ENCODE measurements at places on chromosomes 2 and 18.

DNA sequence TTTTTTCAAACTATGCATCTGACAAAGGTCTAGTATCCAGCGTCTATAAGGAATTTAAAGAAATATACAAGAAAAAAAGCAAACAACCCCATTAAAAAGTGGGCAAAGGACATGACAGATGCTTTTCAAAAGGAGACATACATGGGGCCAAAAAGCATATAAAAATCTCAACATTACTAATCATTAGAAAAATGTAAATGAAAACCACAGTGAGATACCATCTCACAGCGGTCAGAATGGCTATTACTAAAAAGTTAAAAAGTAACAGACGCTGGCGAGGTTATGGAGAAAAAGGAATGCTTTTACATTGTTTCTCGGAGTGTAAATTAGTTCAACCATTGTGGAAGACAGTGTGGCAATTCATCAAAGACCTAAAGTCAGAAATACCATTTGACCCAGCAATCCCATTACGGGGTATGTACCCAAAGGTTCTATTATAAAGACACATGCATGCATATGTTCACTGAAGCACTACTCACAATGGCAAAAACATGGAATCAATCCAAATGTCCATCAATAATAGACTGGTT is 643.1 kb upstream of the LRRTM1 start:
- DNase-seq, result no peak

- no peak for DNase-seq
Observed at GRCh38 chr2:20929721-20930120, 106.8 kb upstream of the LDAH start.

DNA sequence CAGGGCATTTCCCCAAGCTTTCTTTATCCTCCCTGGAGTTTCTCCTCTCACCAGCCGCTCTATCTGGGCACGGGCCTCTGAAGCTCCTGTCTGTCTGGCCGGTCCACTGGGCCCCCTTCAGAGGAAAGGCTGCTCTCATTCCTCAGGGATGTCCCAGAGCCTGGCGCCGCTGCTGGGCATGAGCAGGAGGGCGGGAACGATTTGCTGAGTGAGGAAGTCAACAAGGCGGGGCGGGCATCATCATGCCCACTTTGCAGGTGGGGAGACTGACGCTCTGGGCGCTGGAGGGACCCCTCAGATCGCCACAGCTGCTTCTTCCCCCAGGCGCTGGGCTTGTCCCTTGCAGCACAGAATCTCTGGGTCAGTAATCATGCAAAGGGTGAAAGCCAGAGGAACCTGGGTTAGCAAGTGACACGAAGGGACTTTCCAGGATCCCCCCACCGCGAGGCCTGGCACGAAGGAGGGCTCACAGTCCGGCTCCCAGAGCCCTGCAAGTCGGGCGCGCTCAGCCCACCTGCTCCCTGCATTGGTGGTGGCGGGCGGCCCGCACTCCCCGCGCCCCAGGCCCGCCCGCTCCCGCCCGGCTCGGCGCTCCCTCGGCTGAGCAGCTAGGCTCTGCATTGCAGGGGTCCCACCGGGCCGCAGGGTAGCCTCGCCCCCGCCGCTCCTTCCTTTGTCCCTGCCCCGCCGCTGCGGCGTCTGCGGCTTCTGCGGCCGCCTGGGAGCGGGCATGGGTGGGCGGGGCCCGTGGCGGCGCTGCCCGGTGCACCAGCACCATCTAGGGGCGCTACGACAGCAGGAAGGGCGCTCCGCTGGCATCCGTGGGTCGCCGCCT is 157.8 kb downstream of the CYRIA start:
- peak; percentile 5 for DNase-seq

GRCh38 chr2:131827481-131828163 is 299.9 kb downstream of the CCDC74A start:
- no peak for DNase-seq

GRCh38 chr2:139067874-139068273 is 287.7 kb upstream of the NXPH2 start:
- no peak for DNase-seq

GRCh38 chr2:172307800-172308199 is 119.6 kb upstream of the ITGA6 start:
- DNase-seq, result no peak

DNA sequence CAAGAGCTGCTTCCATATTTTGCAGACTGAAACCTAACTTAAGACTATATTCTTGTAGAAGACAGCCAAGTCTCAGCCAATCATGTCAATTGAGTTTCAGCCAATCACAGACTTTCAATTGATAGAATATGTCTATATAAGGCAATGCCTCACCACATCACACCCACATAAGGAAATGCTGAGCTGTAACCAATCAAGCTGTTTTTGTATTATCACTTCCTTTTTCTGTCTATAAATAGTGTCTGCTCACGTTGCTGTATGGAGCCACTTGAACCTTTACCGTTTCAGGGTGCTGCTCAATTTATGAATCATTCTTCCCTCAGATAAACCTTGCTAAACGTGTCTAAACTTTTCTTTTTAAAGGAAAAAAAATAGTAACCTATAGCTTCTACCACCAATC is 1554.4 kb upstream of the LRRTM1 start:
- no peak for DNase-seq

DNA sequence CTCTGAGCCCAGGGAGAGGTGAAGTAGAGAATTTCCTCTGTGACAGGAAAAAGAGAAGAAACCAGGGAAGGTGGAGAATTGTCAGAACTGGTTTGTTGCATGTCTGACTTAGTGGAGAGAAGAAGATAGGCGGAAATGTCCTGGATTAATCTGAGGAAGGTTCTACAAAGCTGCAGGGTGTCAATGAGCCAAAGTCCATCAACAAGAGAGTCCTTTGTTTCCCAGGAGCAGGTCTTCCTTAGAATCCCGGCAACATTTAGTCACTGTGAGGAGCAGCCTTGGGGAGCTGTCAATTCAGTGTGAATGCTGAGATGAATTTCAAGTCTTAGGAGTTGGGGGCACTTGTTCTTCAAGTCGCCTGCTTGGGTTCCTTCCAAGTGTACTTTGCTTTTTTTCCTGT is 88.4 kb upstream of the CELF4 start:
- DNase-seq, result no peak

GRCh38 chr2:219408204-219408603 is 10.0 kb upstream of the DES start:
- no peak for DNase-seq
